ENCODE measurements at places on chromosomes 1 and 21.

DNA sequence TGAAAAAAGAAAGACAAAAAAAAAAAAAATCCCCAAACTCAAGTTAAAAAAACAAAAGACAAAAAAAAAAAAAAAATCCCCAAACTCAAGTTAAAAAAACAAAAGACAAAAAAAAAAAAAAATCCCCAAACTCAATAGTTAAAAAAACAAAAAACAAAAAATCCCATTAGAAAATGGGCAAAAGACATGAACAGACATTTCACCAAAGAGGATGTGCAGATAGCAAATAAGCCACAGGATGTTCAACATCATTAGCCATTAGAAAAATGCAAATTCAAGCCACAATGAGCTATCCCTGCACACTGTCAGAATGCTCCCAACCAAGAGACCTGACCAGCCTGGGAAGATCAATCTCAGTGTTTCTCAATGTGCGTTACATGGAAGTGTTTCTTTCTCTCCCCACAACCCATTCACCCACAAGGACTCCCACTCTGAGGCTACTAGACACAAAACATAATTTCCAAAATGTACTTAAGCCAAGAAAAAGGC is 33.9 kb downstream of the MRAP start:
- no peak for DNase-seq

GRCh38 chr1:74356493-74356892 is 121.3 kb downstream of the TNNI3K start:
- DNase-seq: no peak

- DNase-seq: no peak
Observed at GRCh38 chr1:235108185-235108593, 20.4 kb downstream of the TOMM20 start.

DNA sequence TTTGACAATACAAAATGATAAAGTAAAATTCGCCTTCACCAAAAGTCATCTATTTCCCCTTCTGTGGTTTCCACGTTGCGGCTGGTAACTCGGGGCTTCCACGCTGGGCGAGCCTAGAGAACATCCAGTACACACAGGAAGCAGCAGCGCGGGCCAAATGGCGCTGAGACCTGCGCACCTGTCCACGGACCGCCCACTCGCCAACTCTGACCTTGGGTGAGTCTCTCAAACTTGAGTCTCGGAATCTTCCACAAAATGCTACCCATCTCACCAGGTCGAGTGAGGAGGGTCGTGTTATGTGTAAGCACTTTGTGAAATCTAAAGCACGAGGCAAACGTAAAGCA is 820 bp upstream of the TTF2 start:
- peak; percentile 76 for DNase-seq

DNA sequence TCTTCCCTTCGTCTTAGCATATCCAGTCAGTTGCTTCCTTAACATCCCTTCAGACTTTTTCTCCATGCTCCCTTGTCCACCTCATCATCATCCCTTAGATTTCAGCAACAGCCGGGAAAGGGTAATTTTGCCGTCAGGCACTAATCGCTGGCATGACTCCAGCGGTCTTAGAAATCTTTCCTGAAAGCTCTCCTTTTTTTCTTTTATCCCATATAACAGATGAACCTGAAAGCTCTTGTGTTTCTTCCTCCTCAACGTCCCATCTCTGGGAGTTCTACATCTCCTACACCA is 10.4 kb upstream of the BOLA1 start:
- DNase-seq: no peak

DNA sequence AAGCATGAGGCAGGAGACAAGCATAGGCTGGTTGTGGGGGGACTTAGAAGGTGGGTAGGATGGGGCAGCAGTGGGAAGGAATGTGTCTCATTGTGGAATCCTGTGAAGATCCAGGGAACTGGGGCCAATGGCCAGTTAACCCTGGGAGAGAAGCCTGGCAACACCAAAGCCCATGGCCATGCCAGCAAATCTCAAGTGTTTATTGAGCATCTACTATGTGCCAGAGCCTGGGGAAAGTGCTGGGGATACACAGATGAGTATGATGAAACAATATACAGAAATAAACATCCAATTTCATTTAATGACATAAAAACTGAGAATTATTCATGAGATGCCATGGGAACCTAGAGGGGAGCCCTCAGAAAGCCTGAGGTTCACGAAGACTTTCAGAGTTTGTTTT is 17.4 kb downstream of the LGR6 start:
- no peak for DNase-seq

DNA sequence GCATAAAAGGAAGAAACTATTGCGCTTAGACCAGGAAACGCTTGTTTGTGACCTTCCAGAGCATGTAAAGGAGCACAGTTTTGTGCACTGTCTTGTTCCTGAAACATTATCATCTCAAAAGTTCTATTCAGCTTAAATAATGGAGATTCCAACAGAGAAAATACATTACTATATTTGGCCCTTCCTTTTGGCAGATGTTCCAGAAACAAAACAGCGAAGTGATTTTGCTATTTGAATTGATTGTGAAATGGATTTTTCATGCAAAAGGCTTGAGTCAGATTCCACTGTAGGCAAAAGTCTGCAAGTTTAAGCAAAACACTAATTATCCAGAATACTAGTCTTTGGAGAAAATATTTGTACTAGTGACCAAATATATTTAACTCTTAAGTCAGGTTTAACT is 80.3 kb upstream of the PTBP2 start:
- no peak for DNase-seq

GRCh38 chr1:15610167-15610566 is 7.1 kb upstream of the DDI2 start:
- no peak for DNase-seq

DNA sequence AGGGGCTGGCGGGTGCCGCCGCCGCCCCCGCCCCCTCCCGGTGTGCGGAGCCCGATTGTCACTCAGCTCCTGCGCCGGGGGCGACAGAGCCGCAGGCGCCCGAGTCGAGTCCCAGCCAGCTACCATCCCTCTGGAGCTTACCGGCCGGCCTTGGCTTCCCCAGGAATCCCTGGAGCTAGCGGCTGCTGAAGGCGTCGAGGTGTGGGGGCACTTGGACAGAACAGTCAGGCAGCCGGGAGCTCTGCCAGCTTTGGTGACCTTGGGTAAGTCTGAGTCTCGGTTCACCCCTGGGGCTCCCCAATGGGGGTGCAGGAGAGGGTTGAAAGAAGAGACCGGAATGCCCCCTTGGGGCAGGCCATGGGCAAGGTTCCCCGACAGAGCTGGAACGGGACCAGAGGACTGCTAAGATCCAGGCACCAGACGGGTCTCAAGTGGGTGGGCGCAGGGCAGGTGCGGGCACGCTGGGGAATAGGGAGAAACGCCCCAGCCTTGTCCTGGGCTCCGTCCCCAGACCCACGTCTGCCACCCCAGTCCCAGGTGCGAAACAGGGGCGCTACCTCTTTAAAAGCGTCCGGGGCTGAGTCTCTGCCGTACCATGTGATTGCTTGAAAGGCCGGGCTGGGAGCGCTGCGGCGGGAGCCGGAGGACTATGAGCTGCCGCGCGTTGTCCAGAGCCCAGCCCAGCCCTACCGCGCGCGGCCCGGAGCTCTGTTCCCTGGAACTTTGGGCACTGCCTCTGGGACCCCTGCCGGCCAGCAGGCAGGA is at the start of gene ADORA1:
ADORA1 (plus strand) TSS at position 61 of the 765 bp plus-strand sequence. CDS start 1,116 bp downstream, outside the sequence.
- no peak for DNase-seq

GRCh38 chr1:234875953-234876855 is 252.4 kb downstream of the TOMM20 start:
- peak; percentile 85 for DNase-seq

GRCh38 chr21:42315296-42315891 is at the start of gene TFF3:
Gene TFF3 (minus strand): TSS chr21:42315409. CDS start chr21:42315374, 35 bp downstream.
- DNase-seq: no peak

DNA sequence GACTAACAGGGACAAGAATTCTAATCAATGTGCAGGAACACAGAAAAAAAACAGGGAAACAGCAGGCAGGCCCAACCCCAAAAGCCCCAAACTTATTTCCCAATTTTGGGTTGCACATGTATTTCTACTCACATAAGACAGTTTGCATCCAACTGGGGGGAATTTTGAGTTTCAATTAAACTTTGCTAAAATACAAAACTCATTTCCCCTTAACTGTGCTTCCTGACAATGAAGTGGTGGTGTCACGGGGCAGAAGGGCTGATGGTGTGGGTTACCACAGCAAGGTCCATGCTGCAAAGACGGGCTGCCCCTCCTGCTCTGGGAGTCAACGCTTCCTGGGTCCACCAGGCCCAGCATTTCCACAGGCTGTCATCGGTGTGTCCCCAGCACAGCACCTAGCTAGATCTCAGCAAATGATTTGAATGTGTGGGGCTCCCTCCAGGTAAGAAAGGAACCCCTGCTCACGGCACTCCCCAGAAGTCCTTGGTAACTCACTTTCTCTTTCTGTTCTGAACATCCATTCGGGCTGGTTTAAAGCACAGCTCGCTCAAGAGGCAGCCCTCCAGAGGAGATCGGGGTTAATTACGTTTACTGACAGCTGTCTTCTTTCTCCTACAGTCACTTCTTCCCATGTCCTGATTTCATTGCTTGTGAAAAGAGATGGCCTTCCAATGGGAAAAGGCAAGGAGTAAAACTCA is 27.4 kb downstream of the HIVEP3 start:
- DNase-seq: peak; percentile 52

DNA sequence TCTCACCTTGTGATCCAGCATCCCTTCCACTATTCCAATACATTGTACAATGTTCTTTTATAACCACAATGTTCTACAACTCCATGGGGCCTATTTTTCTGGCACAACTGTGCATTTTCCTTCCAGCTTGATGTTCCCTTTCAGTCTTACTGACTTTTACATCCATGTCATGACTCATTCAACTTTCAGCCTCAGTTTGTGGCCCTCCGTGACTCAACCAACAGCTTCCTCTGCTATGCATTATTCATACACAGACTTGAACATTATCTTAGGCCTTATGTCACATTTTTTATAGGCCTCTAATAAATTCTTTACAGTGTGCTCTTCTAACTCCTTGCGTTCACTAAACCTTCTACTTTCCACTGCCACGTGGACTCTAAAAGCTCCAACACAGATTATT is 119.4 kb upstream of the PRMT6 start:
- DNase-seq: no peak

- DNase-seq: no peak
Observed at GRCh38 chr21:38937844-38938243, 132.1 kb downstream of the ETS2 start.

GRCh38 chr21:29208682-29209059 is 78.2 kb downstream of the MAP3K7CL start:
- no peak for DNase-seq

DNA sequence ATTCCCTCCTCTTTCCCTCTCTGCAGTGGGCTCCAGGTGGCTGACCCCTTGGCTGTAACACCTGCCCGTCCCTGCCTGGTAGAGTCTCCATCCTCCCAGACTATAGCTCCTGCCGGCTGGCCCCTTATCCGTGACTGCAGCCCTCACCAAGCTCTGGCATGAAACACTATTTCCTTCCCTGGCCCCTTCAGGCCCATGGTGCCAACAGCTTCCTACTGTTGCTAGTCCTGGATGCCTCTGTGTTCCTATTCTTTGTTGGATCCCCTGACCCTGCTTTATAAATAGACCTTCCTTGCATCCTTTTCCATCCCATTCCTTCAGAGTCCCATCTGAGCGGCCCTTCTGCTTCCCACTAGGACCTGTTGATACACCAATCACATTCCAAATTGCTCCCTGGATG is 195.0 kb downstream of the ZNF326 start:
- no peak for DNase-seq

DNA sequence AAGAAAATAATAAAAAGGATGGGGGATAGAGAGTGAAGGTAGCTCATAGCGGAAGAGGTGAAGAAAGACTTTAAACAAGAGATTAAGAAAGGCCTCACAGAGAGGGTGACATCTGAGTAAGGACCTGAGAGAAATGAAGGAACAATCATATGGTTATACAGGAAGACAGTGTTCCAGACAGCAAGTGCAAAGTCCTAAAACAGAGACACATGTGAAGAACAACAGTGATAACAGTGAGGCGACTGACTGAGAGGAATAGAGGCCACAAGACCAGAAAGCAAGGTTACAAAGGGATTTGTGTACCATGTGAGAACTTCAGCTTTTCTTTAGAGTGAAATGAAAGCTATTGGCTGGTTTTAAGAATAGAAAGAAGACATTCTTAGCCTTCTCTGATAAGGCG is 141.6 kb upstream of the PALMD start:
- no peak for DNase-seq

DNA sequence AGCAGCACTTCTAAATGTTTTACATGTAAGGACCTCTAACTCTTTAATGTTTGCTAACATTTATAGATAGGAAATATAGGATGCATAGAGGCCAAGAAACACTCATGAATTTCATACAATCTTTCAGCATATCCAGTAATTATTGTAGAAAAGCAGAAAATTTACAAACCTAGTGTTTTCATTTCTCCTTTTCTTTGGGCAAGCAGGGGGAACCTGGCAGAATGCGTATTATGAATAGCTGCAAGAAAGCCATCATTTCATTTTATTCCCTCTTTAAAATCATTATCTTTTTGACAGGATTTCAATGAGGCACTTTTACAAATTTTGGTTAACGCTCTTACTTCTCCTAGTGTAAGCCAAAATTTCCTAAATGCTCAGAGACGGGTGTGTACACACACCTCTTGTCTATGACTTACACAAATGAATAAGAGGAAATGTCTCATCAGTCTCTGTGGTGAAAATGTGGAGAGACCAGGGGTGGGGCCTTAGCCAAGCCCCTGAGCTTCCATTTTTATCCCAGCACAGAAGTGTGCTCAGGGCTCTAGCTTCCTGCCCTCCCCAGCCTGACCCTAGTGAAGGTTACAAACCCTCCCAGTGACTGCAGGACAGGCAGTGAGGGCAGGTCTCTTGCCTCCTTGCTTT is 91.6 kb downstream of the LRRC8C start:
- peak; percentile 84 for DNase-seq

GRCh38 chr1:204075139-204075521 is 2.2 kb downstream of the SOX13 start:
- DNase-seq: no peak

DNA sequence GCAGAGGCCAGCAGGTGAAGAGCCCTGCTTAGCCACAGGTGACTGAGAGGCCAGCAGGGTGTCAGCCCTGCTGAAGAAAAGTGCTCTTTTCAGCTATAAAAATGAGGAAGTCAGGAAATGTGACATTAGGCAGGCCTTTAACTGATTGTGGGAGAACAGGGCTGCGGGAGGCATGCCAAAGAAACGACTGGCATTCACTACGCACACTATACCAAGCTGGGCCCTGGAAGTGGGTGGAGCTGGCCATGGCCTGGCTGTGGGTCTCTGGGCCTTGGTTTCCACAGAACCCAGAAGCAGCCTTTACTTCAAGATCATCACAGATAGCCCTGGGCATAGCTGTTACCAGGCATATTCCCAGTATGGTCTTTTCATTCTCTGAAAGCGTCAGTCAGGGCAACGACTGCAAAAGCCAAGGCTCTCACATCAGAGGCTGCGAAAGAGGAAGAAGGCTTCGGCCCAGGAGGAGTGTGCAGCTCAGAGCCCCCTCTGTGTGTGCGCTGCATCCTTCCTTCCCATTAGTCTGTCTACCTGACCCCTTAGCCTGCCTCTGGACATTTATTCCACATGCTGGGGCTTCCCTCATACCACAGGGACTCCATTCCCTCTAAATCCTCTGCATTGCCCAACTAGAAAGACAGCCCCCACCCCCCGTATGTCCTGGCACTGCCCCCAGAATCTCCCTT is 14.3 kb downstream of the SLC2A1 start:
- no peak for DNase-seq

GRCh38 chr21:38472412-38473108 is 25.7 kb downstream of the ERG start:
- no peak for DNase-seq

- DNase-seq: no peak
Observed at GRCh38 chr1:10818262-10819197, 22.1 kb upstream of the CASZ1 start.

Data from T-helper 2 cell treated with Interferon-gamma antibody and Interleukin-4, amounts not matched to agents 5 μg/mL and 100 μg/mL, for 36 hours (primary cell).